ENCODE measurements at places on chromosomes 7 and 10. TPM values are rescaled to one million over a fixed set of nuclear protein-coding genes. Genes with fewer than 3 reads are reported as not detected.

The ARHGAP19 gene
- total RNA-seq, result 9.8 TPM

The ZNF467 gene
- total RNA-seq, result 0.27 TPM

The FAM20C gene
- total RNA-seq, result 18.2 TPM

The CDC14C gene
- total RNA-seq, result not detected

The ATP6V0A4 gene
- not detected for total RNA-seq

The TAS2R3 gene
- 1.2 TPM for total RNA-seq

The AGAP6 gene
- 3.8 TPM for total RNA-seq

The NUTM2E gene
- total RNA-seq, result not detected

The SRRM3 gene
- 1.3 TPM for total RNA-seq

The BBS9 gene
- total RNA-seq, result 26.8 TPM

The RPP38 gene
- total RNA-seq, result 11.4 TPM

The EMX2 gene
- total RNA-seq, result 1.1 TPM

The NUDT13 gene
- total RNA-seq, result 1.8 TPM

The BICC1 gene
- 123 TPM for total RNA-seq

The OR2A5 gene
- total RNA-seq, result not detected

The FAM25G gene
- not detected for total RNA-seq

The LIPN gene
- not detected for total RNA-seq

The PNLIPRP1 gene
- total RNA-seq, result not detected

The RNF133 gene
- 0.54 TPM for total RNA-seq

The LIPM gene
- total RNA-seq, result 0.82 TPM

The HOXA4 gene
- total RNA-seq, result 0.57 TPM

The REPIN1 gene
- 40.5 TPM for total RNA-seq

The C10orf62 gene
- total RNA-seq, result not detected

The BHLHA15 gene
- total RNA-seq, result not detected

The SPDYE16 gene
- 0.09 TPM for total RNA-seq

The SDK1 gene
- total RNA-seq, result not detected

The TMEM196 gene
- not detected for total RNA-seq

The METTL2B gene
- 13.5 TPM for total RNA-seq
